ENCODE measurements at places on chromosomes 4 and X.

GRCh38 chrX:133417364-133417763 is 2.1 kb upstream of the GPC4 start:
- no peak for DNase-seq

GRCh38 chrX:47637546-47638195 is 7.9 kb upstream of the CFP start:
- no peak for DNase-seq

- DNase-seq: no peak
These were observed 45.0 kb upstream of the MXD4 start for GRCh38 chr4:2306773-2307410.

DNA sequence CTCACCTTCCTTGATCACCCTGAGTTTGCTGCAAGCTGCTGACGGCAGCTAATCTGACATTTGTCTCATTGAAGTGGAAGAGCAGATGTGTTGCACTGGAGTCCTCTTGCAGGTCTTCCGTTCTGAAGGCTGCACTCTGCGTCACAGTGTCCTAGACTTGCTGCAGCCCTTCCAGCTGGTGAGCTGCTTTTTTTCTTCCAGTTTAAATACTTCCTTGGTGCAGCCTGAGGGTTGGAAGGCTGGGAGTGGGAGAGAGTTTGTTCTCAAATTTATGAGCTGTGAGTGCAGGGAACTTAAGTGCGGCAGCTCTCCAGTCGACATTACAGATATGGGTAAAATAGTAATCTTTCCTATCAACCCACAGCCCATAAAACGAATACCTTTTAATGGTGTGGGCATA is 303.6 kb upstream of the FAT1 start:
- no peak for DNase-seq

- no peak for DNase-seq
These were observed 177.7 kb downstream of the RBM46 start for GRCh38 chr4:154958621-154959358.

DNA sequence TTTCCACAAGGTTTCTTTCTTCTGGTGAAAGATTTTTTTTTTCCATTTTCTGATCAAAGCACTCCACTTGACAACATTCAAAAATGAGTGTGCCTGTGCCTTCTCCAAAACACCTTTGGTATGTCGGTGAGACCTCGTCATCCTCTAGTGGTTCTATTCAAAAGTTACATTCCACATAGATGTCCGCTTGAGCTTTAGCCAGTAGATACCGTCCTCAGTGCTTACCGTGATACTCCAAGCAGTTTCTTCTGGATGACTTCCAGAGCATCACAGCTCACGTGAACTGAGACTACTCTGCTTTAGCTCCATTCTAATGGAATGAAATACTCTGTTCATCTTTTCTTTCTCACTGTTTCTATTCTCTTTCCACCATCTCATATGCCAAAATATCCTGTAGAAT is 38.2 kb upstream of the VEGFC start:
- DNase-seq: no peak

- DNase-seq: no peak
These were observed 18.0 kb upstream of the LANCL3 start for GRCh38 chrX:37553476-37553875.

GRCh38 chrX:70421618-70422017 is 1.5 kb upstream of the GDPD2 start:
- DNase-seq: no peak

- DNase-seq: no peak
These were observed 248.6 kb upstream of the JADE1 start for GRCh38 chr4:128560754-128561495.

GRCh38 chr4:123446865-123447474 is 50.4 kb downstream of the SPRY1 start:
- DNase-seq: no peak

DNA sequence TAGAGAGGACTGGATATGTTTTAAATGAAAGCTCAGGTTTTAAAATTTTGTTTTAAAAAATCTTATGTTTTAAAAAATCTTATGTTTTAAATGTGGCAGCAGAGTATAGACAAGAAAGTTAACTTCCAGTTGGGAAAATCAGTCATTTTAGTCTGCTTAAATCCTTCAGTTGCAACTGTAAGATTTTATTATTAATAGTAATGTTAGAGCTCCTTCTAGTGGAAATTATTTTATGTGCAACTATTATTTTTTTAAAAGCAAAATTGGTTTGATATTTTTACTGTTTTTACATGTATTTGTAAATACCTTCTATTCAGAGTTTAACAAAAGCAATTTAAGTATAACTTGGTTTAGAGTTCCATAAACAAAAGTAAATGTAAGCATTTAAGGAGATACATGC is 8.5 kb upstream of the NUDT6 start:
- DNase-seq: no peak

DNA sequence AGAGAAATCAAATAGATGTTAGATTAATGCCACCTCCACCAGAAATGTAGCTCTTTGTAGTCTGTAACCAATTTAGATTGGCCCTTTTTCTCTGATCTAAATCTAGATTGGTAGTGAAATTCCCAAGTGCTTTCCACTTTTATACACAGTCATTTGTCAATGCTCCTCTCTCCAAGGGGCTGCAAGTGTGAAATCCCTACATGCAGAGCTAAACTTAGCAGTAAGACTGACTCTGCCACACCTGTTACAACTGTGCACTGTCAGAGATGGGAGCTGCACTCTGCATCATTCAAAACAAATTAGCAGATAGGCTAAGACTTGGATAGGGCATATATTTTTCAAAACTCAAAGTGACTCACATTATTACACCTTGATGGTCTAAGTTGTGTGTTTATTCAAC is 9.1 kb downstream of the SERTM2 start:
- DNase-seq: no peak

GRCh38 chrX:87813566-87813965 is 296.0 kb downstream of the KLHL4 start:
- no peak for DNase-seq

DNA sequence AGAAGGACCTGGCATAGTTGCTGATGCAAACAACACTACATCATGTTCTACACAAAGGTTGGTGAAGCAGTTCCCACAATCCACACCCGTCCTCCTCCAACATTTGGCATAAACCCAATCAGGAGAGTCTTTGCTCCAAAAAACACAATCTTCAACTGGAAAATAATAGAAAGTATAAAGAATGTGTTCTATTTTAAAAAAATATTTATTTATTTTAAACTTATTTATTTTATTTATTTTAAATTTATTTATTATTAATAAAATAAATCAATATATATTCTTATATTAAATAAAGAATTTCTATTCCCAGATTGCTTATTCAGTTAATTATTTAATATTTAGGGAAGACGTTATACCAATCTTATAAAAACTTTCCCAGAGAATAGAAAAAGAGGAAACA is 1753.7 kb upstream of the AGA start:
- DNase-seq: no peak

DNA sequence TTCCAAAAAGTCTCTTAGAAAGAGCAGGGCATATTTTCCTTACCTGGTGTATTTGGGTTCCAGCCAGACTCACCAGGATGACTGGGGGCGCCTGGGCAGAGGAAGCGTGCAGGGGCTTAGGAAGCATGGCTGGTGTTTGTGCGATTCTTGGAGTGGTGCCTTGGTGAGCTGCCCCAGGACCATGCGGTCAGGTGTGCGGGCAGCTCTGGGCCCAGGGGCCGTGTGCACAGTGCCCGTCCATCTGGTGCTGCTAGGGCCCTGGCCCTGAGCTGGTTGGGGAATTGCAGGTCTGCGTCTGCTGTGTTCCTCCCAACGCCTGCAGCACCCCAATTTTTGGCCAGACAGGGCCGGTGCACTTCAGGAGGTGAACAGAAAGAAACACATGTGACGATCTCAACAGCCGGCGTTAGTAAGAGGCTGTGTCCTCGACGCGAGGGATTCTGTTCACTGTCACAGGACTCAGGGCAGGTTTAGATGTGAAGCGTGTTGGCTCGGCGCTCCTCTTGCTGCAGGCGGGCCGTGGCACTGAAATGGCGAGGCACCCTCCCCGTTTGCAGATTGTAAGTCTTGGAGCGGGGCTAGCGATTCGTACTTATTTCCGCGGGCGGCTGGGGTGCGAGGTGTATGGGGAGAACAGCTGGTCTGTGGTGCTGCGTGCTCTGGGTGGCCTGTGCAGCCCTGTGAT is 15.2 kb downstream of the RGS12 start:
- no peak for DNase-seq

GRCh38 chrX:53599781-53600396 is 86.6 kb downstream of the HUWE1 start:
- no peak for DNase-seq

DNA sequence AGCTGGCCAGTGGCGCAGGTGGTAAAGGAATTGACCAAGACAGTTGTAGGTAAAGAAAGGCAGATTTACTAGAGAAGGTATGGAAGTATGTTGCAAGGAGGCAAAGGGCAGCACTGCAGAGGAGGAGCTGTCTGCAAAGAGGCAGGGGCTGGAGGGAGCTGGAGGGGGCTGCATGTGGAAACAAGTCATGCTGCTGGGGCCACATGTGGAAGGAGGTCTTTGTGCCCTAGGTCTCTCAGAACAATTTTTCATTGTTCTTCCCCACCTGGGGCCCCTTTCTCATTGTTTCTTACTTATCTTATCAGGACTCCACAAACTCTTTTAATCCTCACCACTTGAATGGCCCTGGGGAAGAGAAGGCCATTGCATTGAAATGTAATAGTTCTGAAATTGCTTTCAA is 144.8 kb upstream of the PLAC1 start:
- DNase-seq: no peak

GRCh38 chrX:3451571-3451970 is 105.1 kb upstream of the MXRA5 start:
- DNase-seq: no peak

- DNase-seq: no peak
These were observed 5.4 kb downstream of the PNMA6E start for GRCh38 chrX:153395613-153396319.

GRCh38 chrX:87402256-87402655 is 115.3 kb upstream of the KLHL4 start:
- no peak for DNase-seq
